ENCODE measurements at places on chromosomes 4 and X. TPM values are rescaled to one million over a fixed set of nuclear protein-coding genes. Genes with fewer than 3 reads are reported as not detected.

DNA sequence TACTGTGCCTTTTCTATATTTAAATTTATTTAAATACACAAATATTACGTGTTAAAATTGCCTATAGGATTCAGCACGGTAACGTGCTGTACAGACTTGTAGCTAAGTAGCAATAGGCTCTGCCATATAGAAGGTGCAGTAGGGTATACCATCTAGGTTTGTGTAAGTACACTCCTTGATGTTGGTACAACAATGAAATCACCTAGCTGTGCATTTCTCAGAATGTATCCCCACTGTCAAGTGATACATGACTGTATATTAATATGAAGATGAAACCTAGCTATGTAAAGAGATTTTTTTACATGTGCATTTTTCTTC is 431.2 kb downstream of the KCTD8 start:
- no peak for DNase-seq

- DNase-seq, result no peak
Measured at GRCh38 chrX:144327495-144327894, 443.6 kb downstream of the UBE2NL start.

BCLAF3 gene
- total RNA-seq, result 8.3 TPM

- no peak for DNase-seq
Measured at GRCh38 chr4:29047341-29048041, 1672.7 kb upstream of the PCDH7 start.

SOWAHD gene
- total RNA-seq, result 0.54 TPM

DNA sequence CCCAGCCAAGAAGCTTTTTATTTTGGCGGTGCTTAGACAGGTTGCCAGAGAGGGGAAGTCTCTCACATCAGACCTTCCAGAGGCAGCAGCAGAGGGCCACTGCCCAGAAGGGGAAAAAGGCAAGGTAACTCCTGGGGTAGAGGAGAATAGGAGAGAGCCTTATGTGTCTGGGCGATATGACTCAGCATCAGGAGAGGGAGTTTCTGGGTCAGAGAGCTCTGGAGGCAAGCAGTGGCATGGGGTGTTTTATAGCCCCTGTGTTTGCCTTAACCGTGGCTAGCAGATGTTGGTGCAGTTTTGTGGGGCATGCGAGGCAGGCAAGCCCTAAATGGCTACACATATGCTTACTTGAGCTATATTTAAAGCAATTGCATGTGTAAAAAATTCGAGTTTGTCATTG is 8.3 kb upstream of the ZXDB start:
- no peak for DNase-seq

DNA sequence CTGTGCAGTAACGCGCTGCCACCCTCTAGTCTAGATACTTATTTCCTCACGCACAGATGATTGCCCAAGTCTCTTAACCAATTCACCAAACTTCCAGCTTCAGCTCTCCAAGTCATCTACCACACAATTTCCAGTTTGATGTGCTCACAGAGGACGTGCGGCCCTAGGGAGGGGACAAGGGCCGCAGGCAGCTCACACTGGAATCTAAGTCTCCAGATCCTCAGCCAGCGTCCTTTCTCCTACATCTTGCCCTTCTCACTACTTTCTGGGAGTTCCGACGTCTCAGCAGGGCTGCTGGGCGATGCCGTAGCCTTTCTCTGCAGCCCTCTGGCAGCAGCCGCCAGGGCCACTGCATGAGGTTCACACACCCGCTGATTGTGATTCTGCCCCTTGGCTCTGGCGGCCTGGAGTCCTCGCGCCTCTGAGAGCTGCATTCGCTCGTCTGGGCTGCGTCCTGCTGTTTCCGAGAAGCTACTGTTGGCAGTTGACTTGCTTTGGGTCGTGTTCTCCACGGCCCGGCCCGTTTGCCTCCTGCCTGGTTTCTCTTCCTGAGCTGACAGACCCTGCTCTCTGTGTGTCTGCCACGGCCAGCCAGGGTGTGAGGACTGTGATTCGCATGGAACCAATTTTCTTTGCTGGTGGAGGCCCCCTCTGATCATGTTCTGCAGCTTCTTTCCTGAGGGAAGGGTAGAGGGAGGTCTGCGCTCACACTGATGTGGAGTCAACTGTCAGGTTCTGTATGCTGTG is 14.1 kb upstream of the TMEM131L start:
- DNase-seq, result no peak

DNA sequence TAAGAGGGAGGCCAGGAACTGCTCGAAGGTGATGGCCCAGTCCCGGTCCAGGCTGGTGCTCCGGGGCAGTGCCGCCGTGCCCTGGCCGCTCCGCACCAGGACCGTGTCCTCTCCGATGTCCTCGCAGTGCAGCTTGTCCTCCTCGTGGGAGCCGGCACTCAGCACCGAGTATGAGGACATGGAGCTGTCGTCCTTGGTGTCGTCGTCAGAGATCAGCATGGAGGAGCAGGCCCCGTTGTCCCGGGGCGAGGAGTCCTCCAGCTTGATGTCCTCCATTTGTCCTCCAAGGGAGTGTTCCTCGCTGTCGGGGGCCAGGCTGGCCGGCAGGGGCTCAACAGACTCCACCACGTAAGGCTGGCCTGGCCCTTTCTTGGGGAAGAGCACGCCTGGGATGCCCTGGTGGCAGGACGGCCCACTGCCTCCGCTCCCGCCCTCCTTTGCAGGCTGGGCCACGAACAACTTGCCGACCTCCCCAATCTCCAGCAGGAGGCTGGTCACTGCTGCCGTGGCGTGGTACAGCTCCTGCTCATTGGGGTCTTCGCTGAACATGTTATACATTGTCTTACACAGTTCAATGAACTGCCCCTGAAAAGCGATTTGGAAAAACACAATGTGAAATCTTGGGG is 53.7 kb upstream of the UCP1 start:
- DNase-seq, result no peak
